8988T (cell line): ENCODE measurements at places on chromosomes 16 and 17.

- no peak for DNase-seq
These were observed 112.3 kb downstream of the PRKCA start for GRCh38 chr17:66414561-66415175.

GRCh38 chr17:74455025-74455545 lies 11.3 kb upstream of the CD300A start:
- no peak for DNase-seq

- no peak for DNase-seq
These were observed 399.7 kb downstream of the XYLT1 start for GRCh38 chr16:17070882-17071592.

DNA sequence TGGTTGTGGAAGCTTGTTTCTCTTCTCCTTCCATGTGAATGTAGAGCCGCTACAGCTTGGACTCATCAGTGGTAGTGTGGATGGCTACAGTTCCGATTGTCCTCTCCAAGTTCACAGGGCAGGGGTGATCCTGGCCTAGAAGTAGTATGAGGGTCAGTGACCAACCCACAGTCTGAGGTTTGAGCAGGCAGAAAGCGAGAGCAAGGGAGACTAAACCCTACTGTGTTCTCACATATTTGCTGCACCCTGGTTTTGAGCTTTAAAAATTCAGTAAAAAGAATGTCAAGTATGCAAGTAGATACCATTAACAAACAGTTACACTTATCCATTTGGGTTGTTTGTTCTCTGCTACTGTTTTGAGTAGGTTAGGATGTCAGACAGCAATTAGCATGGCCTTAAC lies 148.9 kb downstream of the MRTFB start:
- no peak for DNase-seq

DNA sequence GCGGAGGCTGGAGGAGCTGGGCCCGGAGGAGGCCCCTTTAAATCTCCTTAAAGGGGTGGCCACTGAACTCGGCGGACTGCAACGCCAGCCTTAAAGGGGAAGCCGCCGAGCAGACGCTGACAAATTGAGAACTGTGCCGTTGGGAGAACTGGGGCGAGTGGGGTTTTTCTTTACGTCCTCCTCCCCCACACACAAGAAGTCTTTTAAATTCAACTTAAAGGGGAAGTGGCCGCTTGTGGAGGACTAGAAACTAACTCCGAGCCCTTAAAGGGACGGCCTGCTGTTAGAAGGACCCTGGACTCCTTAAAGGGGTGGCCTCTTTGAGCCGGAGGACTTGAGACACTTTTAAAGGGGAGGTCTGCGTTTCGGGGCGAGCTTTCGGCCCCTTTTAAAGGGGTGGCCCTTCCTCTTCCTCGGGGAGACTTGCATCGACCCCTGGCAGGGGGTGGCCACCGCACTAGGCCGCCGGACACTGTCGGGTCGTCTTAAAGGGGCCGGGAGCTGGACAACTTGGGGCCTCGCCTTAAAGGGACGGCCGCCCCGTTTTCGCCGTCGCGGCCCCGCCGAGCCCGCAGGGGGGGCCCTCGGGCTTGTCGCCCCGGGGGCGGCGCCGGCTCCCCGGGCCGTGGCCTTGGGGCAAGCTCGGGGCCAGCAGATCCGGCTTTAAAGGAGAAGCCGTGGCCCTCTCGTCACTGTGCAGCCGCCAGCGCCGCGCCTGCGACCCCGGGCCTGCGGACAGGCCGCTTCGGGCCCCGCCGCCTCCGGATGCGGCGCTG lies 688 bp downstream of the FBRS start:
- DNase-seq = no peak

DNA sequence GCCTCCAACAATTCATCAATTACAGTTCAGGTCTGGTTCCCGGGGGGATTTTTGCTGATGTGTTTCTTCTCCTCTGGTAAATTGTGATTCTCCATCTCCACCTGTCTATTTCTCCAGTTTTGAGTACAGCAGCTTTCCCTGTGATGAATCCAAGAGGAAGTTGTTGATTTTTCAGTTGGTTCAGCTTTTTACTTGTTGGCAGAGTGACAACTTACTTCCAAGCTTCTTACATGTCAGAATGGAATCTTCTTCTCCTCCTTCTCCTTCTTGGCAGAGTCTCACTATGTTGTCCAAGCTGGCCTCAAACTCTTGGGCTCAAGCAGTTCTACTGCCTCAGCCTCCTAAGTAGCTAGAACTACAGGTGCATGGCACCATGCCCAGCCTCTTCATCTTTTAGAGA lies 33.4 kb upstream of the TMEM92 start:
- DNase-seq = no peak

DNA sequence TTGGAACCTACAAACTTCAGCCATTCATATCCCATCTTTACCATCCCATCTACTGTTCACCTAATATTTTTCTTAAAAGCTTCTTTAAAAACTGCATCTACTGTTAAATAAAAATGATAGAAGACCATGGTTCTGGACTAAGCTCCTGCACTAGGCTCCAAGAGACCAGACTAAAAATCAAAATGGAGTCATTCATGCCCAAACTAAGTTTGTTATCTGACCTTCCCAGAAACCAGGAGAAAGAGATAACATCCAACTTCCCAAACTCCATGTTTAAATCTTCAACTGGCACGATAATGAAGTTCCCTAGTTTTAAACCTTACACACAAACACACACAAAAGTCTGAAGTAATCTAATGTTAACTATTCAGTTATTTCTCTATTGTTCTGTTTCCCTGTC lies 13.8 kb downstream of the DCUN1D3 start:
- DNase-seq = no peak
